ENCODE measurements at places on chromosomes 5 and 9.

- no peak for DNase-seq
These were observed 143.9 kb downstream of the CACNA1B start for GRCh38 chr9:138021251-138022056.

- DNase-seq, result no peak
These were observed 62.0 kb upstream of the ASS1 start for GRCh38 chr9:130382636-130383349.

DNA sequence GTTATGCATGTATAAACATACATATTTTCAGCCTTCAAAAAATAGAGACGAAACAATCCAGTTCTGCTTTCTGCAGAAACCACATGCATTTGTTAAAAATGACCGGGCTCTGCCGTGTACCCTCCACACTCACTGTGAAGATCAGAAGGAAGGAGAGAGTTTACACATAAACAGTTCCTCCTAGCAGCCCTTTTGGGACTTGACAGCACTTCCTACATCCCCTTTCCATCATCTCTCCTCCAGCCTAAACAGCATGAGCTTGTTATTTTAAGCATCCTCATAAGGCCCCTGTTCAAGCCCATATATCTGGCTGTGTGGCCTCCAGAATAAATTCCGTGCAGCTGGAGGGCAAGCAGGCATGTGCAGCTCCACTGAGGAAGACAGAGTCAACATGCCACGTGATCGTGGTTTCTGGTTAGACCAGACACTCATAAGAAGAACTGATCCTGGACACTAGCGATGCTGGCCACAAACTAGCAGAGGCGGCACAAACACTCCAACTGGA lies 42.2 kb downstream of the NIPAL4 start:
- DNase-seq, result peak; percentile 67

DNA sequence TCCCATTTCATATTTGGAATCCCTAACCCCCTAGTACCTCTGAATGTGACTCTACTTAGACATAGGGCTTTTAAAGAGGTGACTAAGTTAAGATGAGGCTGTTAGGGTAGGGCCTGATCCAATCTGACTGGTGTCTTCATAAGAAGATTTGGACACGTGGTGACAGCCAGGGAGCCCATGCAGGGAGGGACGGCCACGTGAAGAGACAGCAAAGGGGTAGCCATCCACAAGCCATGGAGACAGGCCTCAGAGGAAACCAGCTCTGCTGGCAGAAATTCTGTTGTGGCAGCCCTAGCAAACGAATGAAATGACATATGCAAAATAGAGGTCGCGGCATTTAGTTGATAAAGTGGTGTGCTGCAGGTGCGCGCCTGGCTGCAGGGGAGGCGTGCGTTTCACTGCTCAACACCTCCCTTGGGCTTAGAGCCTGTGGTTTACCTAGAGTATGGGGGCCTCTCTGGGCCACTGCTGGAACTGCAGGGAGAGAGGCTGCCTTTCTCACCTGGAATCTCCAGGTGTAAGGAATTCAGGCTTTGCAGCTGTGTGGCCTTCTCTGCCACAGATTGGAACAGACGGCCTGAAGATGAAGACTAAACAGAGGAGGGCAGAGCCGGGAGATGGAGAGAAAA lies 7.1 kb upstream of the AFAP1L1 start:
- no peak for DNase-seq

DNA sequence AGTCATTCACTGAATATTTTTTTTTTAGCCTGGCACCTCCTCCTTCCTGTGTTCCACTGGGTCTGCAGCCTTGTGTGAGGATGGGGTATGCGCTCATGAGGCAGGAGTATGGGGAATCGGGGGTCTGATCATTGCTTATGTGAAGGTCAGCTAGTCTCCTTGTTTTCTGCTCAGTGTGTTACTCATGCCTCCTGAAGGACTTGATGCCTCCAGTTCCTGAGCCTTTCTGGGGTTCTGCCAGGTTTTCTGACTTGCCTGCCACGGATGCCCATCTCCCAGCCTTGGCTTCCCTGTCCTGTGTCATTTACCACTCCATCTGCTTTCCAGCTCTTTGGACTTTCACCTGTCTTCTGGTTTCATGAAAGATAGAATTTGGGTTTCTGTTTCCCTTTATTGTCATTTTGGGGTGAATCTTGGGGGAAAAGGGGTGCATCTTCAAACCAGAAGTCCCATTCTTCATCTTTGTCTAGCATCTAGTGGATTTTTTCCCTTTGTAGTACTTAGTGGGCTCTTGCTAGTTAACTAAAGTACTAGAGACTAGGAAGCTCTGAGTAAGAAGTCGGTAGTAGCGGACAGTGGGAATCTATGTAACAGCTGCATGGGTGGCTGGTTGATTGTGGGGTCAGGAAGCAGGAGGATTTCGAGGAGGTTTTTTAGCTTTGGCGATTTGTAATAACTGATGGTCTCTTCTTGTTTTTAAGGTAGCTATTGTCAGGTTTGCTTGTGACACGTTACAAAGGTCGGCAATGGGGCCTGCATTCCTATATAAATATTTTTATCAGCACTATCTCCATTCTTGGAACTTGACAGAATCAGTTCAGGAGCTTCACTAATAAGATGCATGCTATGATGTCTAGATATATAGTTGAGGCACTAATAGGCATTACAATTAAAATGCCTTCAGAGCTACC lies 8.2 kb downstream of the OTULIN start:
- DNase-seq, result no peak

- no peak for DNase-seq
These were observed 94.6 kb downstream of the ZNF608 start for GRCh38 chr5:124651663-124652513.

- DNase-seq, result no peak
These were observed 21.9 kb downstream of the ERBIN start for GRCh38 chr5:65948115-65948747.

- DNase-seq, result peak; percentile 76
These were observed 1.3 kb upstream of the TRMO start for GRCh38 chr9:97923529-97924108.

- no peak for DNase-seq
These were observed 132.0 kb upstream of the FSTL4 start for GRCh38 chr5:133744051-133744959.

DNA sequence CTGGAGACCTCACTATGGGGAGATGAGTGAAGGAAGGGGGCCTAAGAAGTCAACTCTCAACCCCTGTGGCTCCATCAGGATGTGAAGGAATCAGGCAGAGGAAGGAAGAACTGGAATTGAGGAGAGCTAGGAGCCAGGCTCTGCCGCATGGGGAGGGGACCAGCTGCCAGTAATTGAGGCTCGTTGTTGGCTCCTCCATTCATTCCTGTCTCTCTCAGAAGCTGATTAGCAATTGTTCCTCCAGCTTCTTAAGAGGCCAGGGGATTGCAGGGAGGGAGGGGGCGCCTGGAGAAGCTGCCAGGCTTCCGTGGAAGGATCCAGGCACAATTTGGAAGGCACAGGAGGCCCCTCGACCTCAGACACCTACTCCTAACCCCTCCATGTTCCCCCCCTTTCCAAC lies 20.5 kb upstream of the TTLL11 start:
- DNase-seq, result no peak

DNA sequence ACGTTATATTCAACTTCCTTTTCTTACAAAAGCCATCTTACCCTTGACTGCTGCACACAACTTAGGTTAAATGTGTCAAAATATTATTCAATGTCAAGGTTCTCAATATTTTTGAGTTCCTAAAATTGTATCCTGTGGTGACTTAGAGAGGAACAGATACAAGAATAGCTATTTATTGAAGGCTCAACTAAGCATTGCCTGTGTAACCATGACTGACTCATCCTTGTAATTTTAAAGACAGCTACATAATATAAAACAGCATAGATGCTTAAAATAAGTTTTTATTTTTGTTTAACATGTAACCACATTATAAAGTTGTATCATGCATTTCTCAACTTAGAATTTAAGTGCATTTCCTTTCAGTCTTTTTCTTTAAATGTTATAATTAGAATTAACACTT lies 312.9 kb upstream of the RGMB start:
- no peak for DNase-seq

DNA sequence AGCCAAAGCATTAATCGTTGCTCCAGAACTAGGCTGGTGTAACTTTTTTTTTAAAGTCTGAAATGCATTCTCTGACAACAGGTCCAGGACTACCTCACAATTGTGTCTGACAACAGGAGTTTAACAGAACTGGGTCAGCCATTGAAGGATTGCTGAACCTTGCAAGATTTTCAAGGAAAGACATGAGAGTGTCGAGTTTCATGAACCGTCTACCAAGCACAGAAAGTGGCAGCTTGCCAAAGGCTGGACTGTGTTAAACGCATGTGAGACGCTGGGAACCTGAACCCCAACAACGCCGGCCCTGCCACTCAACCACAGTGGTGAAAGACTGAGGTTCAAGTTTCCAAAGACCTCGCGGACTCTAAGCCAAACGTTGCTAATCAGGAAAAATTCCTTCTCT lies 79.1 kb downstream of the LHFPL2 start:
- no peak for DNase-seq

- no peak for DNase-seq
These were observed 396.5 kb downstream of the ZNF608 start for GRCh38 chr5:124349931-124350330.

GRCh38 chr9:10703139-10703538 lies 90.3 kb upstream of the PTPRD start:
- no peak for DNase-seq

DNA sequence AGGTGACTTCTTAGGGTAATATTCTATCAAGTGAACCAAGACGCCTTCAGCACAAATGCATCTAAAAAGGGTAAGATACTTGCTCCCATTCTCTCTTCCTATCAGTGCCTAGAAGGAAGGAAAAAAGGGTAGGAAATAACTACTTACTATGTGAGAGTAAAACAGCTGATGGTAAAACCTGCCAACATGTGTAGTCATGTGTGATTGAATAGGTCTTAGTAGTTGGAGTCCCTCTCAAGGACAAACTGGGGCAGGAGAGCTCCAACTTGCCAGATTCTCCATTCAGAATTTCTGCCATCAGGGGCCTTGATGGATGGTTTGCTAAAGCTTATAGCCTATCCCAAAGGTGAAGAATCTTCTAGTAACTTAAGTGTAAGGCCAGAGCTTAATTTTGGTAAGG lies 5.2 kb downstream of the TSC1 start:
- DNase-seq, result no peak

DNA sequence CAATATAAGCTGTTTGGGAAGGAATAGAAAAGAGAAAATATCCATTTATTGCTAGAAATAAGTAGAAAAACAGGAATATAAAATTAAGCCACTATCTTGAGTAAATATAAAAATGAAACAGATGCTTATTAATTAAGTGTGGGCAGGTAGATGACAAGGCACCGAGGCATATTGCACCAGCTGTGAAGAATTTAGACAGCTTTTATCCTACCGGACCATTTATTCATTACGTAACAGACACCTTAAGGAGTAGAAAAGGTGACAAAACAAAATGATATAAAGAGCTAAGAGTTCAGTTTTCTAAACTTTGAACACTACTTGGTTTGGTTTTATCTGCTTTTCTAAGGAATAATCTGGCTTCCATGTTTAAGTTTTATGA lies 404.1 kb downstream of the PTPRD start:
- DNase-seq, result no peak

- no peak for DNase-seq
These were observed 288.8 kb downstream of the GLIS3 start for GRCh38 chr9:4011054-4011453.

Measured in inflammatory macrophage (primary cell).